Heart left ventricle (tissue), 16 donors: ENCODE measurements at places on chromosomes 7 and 10. TPM values are rescaled to one million over a fixed set of nuclear protein-coding genes. Genes with fewer than 3 reads are reported as not detected.

GRCh38 chr7:50142425-50143017 lies 49.5 kb upstream of the ZPBP start:
- no peak overlapping the region for H3K4me3 ChIP-seq
- H3K4me1 ChIP-seq, result no peaks in the 10 kb centered on the region
- DNase-seq, result no peak

Gene GPR146
- total RNA-seq, result 27.9 TPM

Gene PLPP4
- total RNA-seq, result not detected

- no peak overlapping the region for H3K27ac ChIP-seq
- DNase-seq, result no peak
- no peaks in the 10 kb centered on the region for H3K36me3 ChIP-seq
- H3K4me3 ChIP-seq, result no peak overlapping the region
- peaks cover 16% of the 10 kb centered on the region for H3K27me3 ChIP-seq
- H3K4me1 ChIP-seq, result no peaks in the 10 kb centered on the region
These were observed 240.3 kb downstream of the SNX10 start for GRCh38 chr7:26531926-26532325.

Gene DNAJC2
- 12.8 TPM for total RNA-seq

GRCh38 chr7:42550706-42551470 lies 313.9 kb upstream of the GLI3 start:
- no peak overlapping the region for H3K4me3 ChIP-seq
- DNase-seq, result no peak
